HEK293T (cell line): ENCODE measurements at places on chromosomes 4 and X.

DNA sequence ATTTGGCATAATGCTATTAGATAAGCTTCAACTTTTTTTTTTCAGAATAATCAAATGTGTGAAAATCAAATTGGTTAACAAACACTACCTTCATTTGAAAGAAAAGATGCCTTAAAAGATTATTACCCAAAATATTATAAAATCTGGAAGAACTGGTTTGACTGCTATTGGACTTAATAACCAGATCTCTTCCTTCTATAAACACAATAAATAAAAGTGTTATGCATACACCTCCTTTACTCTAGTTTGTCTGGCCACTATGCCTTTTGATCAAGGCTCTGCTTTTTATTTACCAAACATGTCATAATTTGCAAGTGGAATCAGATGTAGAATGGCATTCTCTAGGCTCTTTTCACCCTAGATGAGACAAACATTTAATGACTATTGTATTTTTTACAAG is 897.3 kb upstream of the EPHA5 start:
- no peak for DNase-seq

DNA sequence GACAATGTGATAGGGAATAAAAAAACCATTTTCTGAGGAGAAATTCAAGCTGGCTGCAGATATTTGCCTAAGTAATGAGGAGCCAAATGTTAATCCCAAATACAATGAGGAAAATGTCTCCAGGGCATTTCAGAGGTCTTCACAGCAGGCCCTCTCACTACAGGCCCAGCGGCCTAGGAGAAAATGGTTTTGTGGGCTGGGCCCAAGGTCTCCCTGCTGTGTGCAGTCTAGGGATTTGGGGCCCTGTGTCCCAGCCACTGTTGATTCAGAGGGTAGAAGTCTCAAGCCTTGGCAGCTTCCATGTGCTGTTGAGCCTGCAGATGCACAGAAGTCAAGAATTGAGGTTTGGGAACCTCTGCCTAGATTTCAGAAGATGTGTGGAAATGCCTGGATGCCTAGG is 778.7 kb downstream of the CENPC start:
- no peak for DNase-seq

DNA sequence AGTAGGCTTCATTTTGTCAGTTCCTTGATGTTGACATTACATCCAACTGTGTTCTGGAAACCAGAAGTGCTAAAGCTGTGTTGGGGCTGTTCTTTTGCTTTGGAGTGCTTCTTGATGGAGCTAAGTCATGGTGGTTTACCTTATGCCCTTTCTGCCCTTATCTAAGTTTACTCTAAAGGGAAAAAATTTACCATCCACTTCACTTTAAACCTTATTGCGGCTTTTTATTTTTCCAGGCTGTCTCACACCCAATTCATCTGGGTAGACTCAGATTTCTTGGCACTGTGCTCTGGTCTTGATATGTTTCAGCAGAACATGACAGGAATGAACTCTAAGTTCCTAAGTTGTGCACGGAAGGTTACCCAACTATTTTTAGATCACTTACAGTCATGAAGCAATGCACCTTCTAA is 104.7 kb upstream of the TTC29 start:
- no peak for DNase-seq

GRCh38 chr4:165326831-165327210 is 648 bp upstream of the MSMO1 start:
- DNase-seq, result peak; percentile 38

DNA sequence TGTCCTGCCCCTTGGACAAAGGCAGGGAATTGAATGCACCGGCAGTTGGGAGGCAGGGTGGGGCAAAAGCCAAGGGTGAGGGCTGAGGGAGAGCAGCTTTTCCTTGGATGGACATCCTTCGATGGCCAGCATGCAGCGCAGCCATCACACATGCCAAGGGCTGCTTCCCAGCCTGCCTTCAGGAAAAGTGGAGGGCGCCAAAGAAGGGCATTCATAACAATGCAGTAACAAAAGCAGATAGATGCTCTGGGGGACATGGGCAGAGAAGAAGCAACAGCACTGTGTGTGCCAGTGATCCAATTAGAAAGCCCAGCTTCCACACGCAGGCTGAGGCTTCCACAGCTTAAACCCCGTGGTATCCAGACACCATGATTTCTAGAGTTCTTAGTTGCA is 71.5 kb downstream of the TSPAN5 start:
- DNase-seq, result no peak

GRCh38 chr4:32830160-32830559 is 2110.0 kb downstream of the PCDH7 start:
- DNase-seq, result no peak

DNA sequence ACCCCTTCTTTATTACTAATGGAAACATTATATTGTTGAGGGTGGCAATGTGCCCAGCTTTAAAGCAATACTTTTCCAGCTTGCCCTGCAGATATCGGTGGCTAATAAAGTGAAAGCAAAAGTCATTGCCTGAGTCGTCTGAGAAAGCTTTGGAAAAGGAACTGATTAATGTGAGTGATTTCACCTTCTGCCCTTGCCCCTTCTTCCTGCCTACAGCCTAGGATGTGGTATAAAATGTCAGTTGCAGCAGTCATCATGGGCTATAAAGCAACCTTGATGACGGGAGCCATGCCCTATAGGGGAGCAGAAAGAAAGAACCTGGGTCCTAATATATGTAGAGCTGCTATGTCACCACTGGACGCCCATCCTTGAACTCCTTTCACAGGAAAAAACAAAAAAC is 132.4 kb upstream of the USP9X start:
- no peak for DNase-seq

DNA sequence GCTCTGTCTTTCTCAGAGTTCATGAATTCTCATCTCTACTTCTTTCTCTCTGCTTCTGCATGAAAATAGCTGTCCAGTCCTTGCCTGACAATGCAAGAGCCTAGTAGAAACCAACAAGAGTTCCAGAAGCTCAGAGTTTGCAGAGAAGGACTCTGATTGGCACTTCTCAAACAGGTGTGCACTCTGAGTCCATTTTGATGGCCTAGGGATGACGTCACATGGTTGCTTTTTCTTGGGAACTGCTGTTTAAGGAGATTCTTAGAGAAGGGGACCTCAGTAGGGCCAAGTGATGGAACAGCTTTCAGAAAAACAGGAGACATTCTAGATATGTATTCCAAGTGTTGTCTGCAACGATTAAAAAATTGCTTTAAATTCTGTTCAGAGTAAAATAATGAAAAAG is 56.8 kb downstream of the HMGB2 start:
- DNase-seq, result no peak

GRCh38 chr4:125111323-125111722 is 203.4 kb upstream of the FAT4 start:
- DNase-seq, result no peak

DNA sequence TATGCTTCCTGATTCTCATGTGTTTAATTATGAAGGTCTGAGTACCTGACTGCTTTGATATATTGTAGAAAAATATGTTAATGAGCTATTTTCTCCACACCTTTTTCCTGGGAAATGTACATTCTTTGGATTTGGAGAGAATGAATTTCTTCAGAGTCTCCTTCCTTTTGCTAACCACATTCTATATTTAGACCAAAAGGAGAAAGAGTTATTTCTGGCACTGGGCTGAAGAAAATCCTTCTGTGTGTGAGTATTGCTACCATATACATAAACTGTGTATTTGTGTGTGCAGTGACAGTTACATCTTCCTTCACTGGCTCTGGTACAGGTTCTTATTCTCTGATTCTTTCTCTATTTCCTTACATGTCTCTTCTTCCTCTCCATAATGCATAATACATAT is 44.5 kb upstream of the PGRMC2 start:
- DNase-seq, result no peak

GRCh38 chrX:8235026-8235425 is 64.0 kb upstream of the VCX2 start:
- DNase-seq, result no peak

- DNase-seq, result no peak
Observed at GRCh38 chr4:169064296-169064695, 54.2 kb upstream of the CBR4 start.

DNA sequence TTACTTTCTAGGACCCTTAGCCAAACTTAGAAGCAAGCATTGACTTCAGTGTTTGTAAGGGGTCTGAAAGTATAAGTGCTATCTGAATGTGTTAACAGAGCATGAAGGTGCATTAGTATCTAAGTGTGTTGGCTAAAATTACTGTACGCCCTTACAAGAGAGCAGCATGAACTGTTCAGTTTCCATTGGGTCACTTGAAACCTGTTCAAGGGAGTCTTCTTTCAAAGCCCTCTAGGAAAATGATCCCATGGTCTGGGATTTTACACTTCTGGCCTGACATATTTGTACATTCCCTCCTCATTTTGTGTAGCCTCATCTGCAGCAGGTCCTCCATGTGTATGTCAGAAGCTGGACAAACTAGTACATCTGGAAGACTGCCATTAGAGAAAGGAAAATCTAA is 3.2 kb downstream of the PRDX4 start:
- no peak for DNase-seq
